T1000 (cell line): ENCODE measurements at places on chromosomes 1 and 21.
A peak's percentile ranks its signal among the peaks of the same experiment; 100 is the strongest.

DNA sequence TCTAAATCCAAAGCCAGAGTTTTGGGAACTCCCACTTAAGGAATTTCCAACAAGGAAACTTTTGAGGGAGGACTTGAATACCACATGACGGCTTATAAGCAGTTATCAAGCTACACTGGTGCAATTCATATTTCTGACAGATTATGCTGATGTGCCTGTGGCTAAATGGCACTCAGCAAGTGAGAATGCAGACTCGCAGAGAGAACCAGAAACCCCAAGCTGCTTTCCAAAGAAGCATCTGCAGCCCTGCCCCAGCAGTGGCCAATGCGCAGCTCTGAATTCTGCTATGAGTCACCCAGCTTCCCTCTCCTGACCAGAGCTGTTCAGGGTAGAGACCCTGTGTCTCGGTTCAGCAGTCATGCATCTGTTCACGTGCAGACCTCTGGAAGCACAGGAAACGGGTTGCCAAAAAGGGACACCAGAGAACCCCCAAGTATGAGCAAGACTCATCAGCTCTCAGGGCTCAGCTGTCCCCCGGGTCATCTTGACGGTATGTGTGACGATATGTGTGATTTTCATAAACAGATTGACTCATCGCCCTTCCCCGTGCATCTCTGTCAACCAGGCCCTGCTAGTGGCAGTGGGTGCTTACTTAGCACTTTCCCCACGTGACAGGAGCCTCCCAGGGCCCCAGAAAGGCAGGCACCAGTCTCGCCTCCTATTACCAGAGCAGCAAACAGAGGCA is 76.3 kb downstream of the ITPKB start:
- peak; percentile 59 for DNase-seq

- DNase-seq: no peak
Observed at GRCh38 chr21:30958741-30959140, 77.4 kb upstream of the KRTAP11-1 start.

DNA sequence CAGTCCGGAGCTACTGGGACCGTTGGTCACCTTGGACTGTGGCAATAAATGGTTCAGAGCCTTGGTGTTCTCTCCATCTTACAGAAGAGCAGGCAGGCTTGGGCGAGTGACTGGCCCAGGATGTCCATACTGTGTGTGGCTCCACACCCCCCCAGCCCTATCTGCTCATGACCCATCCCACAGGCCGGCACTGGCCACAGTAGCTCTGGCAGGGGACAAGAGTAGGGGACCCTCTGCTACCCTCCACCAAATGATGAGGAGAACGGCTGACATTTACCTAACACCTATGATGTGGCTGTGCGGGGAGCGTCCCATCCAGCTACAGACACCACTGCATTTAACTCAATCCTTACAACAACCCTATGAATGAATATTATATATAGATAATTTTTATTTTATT is 13.3 kb downstream of the LDLRAD2 start:
- no peak for DNase-seq

- no peak for DNase-seq
Observed at GRCh38 chr1:222971146-222971545, 156.3 kb downstream of the DISP1 start.

DNA sequence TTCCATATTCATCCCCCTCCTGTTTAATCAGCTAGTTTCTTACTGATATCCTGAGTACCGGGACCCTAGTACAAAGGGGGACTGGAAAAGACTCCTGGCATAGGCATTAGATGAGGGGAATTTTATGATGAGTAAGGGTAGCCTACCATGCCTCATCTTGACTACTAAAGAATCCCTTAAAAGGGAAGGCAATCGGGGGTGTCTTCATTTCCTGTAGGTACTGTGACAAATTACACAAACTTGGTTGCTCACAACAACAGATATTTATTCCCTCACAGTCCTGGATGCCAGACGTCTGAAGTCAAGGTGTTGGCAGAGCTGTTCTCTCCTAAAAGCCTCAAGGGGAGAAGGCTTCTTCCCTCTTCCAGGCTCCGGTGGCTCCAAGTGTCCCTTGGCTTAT is 28.9 kb upstream of the RUNX1 start:
- DNase-seq: no peak

DNA sequence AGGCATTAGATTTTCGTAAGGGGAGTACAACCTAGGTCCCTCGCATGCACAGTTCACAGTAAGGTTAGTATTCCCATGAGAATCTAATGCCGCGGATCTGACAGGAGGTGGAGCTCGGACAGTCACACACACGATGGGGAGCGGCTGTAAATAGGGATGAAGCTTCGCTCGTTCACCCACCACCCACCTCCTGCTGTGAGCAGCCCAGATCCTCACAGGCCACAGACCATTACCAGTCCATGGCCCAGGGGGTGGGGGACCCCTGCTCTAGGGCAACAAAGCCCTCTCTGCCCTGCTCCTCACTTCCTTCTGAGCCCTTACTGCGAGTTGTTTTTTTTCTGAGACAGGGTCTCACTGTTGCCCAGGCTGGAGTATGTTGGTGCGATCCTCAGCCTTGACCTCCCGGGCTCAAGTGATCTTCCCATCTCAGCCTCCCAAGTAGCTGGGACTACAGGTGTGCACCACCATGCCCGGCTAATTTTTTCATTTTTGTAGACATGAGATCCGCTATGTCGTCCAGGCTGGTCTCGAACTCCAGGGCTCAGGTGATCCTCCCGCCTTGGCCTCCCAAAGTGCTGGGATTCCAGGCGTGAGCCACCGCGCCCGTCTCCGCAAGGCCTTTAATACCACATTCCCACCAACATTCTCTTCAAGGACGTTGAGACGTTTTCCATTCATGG is 21.3 kb downstream of the TRPM2 start:
- DNase-seq: no peak

DNA sequence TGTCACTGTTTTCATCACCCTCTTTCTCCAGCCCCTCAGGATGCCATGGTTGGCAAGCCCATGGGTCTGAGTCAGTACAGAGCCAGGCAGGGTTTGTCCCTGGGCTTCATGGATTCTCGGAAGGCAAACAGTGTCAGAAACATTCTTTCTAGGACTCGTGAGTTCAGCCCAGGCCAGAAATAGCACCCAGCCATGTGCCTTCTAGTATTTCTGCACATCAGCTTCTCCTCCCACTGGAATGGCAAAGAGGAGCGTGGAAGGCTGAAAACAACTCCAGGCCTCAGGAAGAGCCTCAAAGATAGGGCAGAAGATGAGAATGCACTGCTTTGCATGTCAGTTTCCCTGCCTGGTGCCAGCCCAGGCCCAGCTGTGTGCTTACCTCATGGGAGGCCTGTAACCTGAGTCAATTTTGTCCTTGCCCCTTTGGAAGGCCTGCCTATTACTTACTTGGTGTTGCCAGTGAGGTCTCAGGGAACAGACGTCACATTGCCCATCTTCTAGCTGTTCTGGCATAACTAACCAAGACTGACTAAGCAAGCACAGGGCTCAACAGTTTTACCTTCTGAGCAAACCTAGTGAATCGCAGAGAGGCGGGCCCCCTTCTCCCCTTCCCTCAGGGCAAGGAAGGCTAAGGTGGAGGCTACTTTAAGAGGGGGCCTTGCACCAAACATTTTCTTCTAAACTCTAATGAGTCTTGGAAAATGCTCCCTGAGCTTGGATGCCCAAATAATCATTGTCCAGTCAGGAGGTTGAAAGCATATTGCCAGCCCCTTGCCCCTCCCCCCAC is 42.4 kb downstream of the GLUL start:
- DNase-seq: no peak

GRCh38 chr1:59477286-59477685 is 180.4 kb downstream of the FGGY start:
- DNase-seq: peak; percentile 67

- no peak for DNase-seq
Observed at GRCh38 chr1:162091681-162092524, 22.4 kb downstream of the NOS1AP start.

GRCh38 chr1:54125386-54126070 is 27.3 kb downstream of the CDCP2 start:
- DNase-seq: no peak

GRCh38 chr1:64578270-64578973 is 108.5 kb downstream of the CACHD1 start:
- no peak for DNase-seq
